CD4-positive, CD25-positive, alpha-beta regulatory T cell (primary cell): ENCODE measurements at places on chromosomes 13 and 19.
A peak's percentile ranks its signal among the peaks of the same experiment; 100 is the strongest.

- peak; percentile 87 for DNase-seq
These were observed 31.2 kb downstream of the GADD45B start for GRCh38 chr19:2507109-2507508.

DNA sequence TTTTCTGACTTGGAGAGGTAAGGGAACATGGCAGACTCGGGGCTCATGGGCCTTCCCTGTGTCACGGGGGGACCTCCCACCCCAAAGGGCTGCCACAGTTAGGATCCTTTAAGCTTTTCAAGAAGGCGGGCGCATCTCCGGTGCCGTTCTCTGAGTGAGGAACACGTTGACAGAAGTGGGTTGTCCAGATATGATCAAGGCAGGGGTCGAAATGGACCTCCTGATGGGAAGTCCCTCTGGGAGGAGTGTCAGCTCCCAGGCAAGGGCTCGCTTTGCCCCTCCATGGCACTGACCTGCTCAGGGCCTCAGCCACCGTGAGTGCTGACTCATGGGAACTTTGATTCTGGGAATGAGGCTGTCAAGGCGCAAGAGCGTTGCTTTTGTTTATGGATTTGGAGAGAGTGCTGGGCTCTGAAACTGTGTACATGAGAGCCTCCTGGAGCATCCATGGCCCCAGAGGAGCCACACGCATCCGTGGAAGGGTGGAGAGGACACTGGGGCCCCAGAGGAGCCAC lies 6.5 kb upstream of the TEX29 start:
- no peak for DNase-seq

GRCh38 chr13:99322297-99323103 lies 15.3 kb upstream of the GPR183 start:
- DNase-seq, result no peak

GRCh38 chr13:73228546-73228945 lies 169.7 kb downstream of the KLF5 start:
- DNase-seq, result no peak

- no peak for DNase-seq
These were observed 74.5 kb upstream of the NBEA start for GRCh38 chr13:34867590-34867989.

DNA sequence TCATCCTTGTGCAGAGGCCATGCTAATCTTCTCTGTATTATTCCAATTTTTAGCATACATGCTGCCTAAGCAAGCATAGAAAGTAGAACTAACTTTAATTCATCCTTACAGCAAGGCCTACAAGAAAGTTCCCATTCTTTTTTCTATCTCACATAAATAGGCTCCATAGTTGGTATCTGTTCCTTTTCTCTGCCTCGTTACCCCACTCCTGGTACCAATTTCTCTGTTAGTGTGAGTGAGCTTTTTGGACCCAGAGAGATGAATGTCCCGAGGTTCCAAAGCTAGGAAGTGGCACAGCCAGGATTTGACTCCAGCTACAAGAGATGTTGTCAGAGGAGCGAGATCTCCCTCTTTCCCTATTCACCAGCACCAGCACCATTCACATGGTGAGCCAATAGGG lies 9.7 kb downstream of the HIF3A start:
- no peak for DNase-seq

DNA sequence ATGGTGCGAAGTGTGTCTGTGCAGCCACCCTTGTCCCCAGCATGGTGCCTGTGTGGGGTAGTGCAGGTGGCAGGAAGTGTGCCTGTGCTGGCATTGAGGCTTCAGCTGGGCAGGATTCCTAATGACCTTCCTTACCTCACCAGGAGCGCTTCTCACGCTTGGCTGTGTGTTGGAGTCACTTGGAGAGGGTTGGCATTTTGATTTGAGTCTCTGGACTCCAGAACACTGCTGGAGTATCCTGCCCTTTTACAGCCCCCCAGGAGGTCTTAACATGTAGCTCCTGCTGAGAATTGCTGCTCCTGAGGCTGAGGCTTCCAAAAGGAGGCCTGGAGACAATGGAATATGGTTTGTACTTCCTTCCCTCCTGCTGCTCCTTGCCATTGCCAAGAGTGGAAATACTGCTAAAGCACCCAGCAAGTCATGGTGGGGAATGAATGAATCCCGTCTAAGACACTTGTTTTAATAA lies 87.1 kb downstream of the ARHGEF7 start:
- no peak for DNase-seq

DNA sequence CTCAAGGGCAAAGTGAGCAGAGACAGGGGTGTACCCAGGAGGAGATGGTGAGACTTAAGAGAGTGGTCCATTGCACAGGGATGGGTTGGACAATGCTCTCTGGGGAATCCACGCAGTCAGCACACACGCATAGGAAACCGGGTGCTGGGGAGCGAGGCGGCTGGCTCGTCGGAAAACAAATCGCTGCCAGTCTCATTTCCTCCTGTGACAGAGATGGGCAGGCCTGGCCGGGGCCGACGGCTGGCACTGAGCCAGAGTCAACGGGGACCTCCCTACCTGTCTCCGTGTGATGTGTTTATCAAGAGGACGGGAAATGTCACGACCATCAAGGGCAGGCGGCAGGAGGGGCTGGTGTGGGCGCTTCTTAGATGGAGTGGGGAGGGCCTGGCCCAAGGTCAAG lies 27.3 kb downstream of the PTPRS start:
- no peak for DNase-seq

- no peak for DNase-seq
These were observed 12.4 kb upstream of the PDCD2L start for GRCh38 chr19:34391813-34392212.

GRCh38 chr19:8580710-8581281 lies 3.6 kb upstream of the MYO1F start:
- peak; percentile 75 for DNase-seq

DNA sequence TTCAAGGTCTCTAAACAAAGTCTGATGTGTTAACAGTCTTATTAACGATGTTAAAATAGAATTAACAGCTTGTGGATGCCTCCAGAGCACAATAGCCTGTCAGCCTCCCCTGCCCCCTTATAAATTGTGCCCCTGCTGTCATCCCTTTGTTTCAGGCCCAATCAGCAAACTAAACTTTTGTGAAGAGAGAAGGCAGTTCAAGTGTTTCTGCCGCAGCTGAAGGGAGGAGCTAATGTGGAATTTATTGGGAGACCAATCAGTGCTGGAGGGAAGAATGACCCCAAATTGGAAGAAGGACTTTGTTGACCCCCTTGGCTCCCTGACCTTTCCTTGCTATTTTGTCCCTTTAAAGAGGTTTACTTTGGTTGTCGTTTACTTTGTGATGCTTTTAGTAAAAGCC lies 160.5 kb downstream of the TM9SF2 start:
- DNase-seq, result no peak

GRCh38 chr19:1826557-1827521 lies 14.8 kb upstream of the ATP8B3 start:
- DNase-seq, result no peak

- no peak for DNase-seq
These were observed 126.2 kb downstream of the ZIC5 start for GRCh38 chr13:99845161-99845874.

GRCh38 chr13:54357284-54357933 lies 1328.8 kb downstream of the OLFM4 start:
- no peak for DNase-seq

DNA sequence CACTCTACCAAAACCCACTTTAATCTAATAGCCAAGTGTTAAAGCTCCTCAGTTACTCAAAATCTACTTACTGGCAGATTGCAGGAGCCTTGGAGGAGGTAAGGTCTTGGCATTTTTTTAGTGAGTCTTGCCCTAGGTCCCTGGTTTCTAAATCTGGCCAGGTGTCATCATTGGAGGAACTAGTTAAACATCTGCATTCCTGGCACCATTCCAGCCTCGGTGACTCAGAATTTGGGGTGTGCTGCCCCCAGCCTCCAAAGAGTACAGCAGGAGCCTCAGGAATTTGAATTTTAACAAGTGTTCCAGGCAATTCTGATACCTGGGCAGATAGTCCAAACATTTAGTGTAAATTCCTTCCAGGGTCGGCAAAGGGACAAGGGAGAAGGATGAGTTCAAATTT lies 37.4 kb downstream of the KLF5 start:
- DNase-seq, result no peak

GRCh38 chr19:6774821-6775707 lies 2.6 kb downstream of the VAV1 start:
- DNase-seq, result no peak

DNA sequence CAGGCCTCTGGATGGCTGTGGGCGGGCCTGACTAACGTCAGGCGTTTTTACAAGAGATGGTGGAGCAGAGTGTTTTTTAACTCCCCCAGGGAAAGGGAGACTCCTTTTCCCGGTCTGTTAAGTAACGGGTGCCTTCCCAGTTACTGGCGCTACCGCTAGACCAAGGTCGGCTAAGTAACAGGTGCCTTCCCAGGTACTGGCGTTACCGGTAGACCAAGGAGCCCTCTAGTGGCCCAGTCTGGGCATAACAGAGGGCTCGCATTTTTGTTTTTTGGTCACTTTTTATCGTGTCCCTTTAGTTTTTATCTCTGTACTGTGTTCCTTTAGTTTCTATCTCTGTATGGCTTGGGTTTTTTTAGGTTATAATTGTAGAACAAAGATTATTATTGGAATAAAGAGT lies 10.0 kb downstream of the ZNF383 start:
- no peak for DNase-seq
